Peyer's patch (tissue), 4 donors: ENCODE measurements at places on chromosomes 16 and 17. TPM values are rescaled to one million over a fixed set of nuclear protein-coding genes. Genes with fewer than 3 reads are reported as not detected.

DNA sequence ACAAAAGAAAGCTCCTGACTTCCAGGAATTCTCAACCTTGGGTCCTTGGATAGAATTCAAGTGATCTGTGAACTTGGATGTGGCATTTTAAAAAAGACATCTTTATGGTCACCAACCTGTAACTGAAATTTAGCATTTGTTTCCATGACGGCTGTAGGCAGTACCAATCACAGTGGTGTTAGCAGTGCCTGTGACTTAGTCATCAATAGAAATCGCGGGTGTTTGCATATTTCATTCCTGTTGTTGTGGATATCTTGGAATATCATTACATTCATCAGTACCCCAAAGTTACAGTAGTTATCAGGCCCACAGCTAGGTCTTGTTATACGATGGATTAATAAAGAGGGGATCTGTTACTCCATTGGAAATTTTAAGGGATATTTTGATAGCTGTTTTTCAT lies 81.6 kb downstream of the CMIP start:
- no peak for DNase-seq

DNA sequence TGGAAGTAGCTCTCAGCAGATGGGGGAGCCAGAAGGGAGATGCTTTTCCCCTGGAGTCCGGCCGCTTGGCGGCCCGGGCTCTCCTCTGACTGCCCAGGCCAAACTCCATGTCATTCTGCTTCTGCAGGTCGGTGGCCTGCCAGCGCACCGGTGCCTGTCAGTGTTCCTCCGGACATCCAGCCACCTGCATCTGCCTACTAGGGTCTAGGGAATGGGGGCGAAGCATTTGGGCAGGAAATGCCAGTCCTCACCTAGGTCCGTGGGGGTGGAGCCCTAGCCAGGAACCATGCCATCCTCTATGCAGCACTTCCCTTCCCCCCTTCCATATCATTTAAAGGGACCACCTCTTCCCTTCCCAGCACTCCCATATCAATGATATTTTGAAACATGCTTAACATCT lies 34.2 kb downstream of the GJC1 start:
- DNase-seq: no peak

- no peak for DNase-seq
Measured at GRCh38 chr16:66387817-66388332, 21.4 kb downstream of the CDH5 start.

GRCh38 chr17:32786169-32786568 lies 90.8 kb downstream of the MYO1D start:
- DNase-seq: no peak

GRCh38 chr17:50816771-50817751 lies 18.3 kb upstream of the WFIKKN2 start:
- DNase-seq: peak; percentile 74

The CLEC10A gene
- 2.2 TPM for total RNA-seq

GRCh38 chr17:43667947-43668348 lies 6.2 kb upstream of the MEOX1 start:
- no peak for DNase-seq

The KRT24 gene
- 8.3 TPM for total RNA-seq
